Stimulated activated CD4-positive, alpha-beta T cell treated with anti-CD3 and anti-CD28 coated beads, TNF-alpha, amount 100 ng/mL, for 48 hours (primary cell): ENCODE measurements at places on chromosomes 6 and 20.

DNA sequence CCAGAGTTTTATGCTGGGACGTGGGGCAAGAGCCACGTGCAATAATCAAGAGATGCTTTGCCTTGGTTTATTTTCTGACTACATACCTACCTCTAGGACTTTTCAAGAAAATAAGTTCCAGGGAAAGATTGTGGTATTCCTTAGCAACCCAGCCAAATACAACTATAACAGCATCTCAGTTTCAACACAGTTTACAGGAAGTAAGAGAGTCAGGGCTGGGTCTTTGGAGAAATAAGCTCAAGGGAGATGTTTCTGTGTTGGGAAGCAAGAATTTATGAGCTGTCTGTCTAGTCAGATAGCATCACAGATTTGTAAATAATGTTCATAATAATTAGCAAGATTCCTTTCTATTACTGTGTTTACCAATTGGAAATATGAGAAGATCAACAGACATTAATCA is 35.1 kb downstream of the MAP3K5 start:
- no peak for DNase-seq

DNA sequence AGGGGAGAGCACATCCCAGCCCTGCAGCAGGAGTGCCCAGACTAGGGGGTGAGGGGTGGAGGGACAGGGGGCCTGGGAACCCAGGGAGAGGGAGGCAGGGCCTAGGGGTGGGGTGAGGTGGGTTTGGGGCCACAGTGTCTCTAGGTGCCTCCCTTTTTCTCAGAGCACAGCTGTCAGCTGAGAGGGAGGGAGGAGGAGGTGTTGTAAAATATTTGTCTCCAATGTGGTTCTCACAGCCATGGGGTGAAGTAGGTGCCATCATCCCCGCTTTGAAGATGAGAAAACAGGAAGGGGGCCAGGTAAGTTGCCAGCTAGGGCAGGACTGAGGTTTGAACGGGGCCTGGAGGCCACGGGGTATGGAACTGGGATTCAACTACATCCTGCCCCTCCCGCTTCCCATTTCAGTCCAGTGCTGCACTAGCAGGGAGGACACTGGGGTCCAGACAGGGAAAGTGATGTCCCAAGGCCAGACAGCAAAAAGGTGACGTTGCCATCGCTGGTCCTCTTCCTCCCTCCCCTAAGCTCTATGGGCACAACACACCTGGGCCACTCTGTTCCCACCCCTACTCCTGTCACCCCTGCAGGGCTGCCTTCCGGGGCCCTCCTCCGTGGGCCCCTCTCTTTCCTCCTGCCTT is 20.3 kb downstream of the PACSIN1 start:
- no peak for DNase-seq

DNA sequence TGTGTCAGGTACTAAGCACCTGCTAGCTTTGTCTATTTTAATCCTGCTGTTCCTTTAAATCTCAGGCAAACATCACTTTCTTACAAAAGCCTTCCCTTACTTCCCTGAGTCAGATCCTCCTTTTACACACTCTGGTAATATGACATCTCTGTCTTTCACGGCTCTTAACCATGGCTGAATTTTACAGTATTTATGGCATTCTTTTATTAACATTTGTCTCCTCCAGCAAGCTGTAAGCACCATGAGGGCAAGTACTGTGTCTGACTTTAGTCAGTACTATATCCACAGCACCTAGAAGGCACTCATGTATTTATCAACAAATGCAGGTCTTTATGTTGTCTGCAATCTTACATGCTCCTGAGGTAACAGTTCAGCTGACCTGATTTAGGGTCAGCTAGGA is 33.7 kb upstream of the HBS1L start:
- DNase-seq, result no peak

DNA sequence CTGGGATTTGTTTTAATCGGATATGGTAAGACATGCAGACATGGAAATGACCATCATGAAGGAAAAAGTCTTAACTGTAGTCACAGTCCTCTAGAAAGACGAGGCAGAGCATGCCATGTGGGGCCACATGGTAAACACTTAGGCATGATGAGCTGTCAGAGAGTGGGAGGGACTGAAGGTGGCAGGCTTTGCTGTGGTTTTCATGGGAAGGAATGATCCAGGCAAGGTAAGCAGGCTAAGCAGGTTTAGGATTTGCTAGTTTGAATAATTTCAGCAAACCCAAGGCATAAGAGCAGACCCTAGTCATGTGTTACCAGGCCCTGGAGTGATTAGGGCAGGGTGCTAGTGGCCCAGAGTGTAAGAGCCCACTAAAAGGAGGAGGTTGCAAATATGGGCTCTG is 47.2 kb upstream of the STMND1 start:
- DNase-seq, result no peak

DNA sequence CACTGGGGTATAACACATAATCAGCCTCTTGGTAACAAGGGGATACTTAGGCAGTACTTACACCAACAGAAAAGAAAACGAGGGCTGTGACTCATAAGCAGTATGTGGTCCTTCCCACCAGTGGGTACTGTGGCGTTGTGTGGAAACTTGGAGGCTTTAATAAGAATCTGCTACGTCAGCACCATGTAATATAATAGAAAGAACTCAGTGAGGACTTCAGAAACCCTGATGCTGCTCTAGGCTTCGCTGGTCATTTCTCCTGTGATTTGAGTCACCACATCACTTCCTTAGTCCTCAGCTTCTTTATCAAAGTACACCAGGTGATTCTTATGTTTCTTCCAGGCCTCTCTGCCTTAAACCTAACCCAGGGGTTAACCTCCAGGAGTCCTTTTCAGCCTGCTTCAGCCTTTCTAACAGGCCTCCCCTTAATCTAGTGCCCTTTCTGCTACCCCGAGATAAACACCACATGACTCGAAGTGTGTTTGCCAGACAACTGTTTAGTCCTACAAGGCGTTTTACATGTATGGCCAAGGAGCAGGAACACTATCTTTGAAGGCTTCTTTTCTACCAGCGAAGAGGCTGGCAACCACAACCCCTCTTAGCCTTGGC is 68.5 kb downstream of the FYN start:
- DNase-seq, result peak; percentile 39

- DNase-seq, result no peak
Observed at GRCh38 chr6:161549977-161550655, 276.3 kb upstream of the AGPAT4 start.

GRCh38 chr6:33305052-33305451 is 6.3 kb upstream of the RGL2 start:
- DNase-seq, result no peak

- no peak for DNase-seq
Observed at GRCh38 chr6:145809211-145809610, 5.4 kb downstream of the FBXO30 start.

- DNase-seq, result no peak
Observed at GRCh38 chr6:155974811-155975323, 519.2 kb upstream of the NOX3 start.

DNA sequence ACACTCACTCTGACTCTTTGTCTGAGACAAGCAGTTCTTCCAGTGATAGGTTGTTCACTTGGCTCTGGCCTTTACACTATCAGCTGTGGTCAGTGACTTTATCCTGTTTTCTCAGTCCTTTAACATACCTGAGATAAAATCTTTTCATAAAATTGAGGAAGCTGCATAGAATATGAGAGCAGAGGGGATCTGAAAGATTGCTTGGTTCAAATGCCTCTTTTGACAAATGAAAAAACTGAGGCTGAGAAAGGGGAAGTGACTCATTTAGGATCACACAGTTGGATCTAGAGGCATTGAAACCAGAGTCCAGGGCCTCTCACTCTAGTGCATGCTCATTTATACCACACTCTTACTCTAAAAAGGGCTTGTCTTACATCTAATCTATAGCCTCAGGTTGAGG is 277.0 kb upstream of the TBX18 start:
- no peak for DNase-seq

DNA sequence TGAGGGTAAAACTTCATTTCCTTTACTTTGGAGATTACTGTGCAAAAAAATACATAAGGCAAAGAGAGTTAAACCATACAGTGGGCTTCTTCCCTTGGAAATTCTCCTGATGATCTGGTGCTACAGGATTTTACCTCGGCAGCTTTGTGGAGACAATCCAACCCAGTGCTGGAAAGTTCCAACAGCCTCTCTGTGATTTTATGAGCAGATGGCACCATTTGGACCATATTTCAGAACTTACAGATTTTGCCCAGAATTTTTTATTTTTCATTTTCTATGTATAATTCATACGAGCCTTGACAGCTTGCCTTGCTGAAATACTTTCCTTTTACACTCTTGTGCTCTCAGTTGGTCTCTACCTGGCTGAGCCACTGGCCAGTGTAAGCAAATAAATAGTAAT is 43.3 kb upstream of the TNFRSF21 start:
- no peak for DNase-seq

GRCh38 chr6:152380993-152381898 is 255.9 kb downstream of the SYNE1 start:
- no peak for DNase-seq

- DNase-seq, result no peak
Observed at GRCh38 chr6:131103901-131104300, 31.4 kb upstream of the AKAP7 start.

DNA sequence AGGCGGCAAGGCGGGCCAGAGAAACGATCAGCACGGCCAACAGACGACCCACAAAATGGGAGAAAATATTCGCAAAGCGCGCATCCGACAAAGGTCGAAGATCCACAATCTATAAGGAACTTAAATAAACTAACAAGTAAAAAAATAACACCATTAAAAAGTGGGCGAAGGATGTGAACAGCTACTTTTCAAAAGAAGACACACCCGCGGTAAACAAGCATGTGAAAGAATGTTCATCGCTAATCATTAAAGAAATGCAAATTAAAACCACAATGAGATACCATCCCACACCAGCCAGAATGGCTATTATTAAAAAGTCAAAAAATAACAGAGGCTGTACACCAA is 117.8 kb upstream of the SIRPA start:
- no peak for DNase-seq

DNA sequence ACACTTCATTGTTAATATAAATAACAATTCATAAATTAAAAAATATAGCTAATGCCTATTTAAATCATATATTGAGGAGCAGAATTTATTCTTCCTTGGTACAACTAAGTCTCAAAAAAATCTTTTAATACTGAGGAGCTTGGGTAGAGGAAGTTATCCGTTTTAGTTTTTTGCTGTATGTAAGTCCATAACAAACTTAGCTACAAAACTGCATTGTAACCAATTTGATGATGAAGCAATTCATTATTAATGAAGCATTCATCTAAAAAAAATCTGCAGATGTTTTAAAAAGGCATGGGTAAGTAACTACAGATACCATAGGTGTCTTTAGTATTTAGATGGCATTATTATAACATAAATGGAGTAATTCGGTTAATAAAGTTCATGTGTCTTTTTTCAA is 1.3 kb downstream of the KHDRBS2 start:
- DNase-seq, result no peak

- no peak for DNase-seq
Observed at GRCh38 chr20:39985271-39985827, 703.7 kb downstream of the MAFB start.

DNA sequence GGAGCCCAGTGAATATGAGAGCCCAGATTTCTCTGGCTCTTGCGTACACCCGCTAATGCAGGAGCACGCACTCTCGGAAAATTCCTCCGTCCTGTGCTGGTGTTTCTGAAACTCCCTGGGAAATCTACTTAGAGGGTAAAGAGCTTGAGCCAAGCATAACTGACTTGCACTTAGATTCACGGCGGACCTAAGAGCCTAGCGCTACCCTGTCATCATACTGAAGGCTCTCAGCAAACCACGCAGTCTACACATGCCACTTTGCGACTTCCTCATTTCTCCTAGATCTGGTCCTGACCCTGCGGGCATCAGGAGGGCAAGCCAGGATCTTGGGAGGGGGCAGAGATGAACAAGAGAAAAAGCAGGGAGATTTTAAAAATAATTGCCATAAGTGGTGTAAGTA is 324.7 kb downstream of the CD83 start:
- no peak for DNase-seq

DNA sequence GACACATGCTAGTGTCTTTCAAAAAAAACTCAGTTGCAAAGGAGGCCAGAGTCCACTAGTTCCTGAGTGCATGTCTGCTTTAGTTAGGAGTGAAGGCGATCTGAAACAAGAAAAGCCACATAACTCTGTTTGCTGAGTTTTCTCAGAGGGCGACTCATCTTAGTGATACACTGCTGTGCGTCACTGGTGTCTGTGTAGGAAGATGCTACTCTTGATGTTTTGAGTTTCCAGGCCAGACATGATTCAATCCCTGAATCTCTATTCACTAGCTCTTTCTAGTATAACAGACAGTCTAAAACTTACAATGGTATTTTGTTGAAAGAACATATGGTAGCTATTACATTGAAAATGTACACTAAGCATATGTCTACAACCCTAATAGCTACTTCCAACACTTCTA is 60.9 kb downstream of the GFRAL start:
- no peak for DNase-seq

DNA sequence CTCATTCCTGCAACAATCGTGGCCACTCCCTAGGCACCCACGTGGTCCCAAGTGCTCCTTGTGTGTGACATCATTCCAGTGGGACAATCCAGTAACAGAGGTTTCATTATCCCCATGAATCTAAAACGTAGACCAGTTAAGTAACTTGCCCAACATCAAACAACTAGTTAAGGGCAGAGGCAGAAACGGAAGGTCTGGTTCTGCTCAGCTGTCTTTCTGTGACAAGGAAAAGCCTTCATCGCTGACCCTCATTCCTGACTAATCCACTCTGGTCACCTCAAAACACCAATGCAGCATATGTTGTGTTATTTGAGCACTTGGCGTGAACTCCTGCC is 261.4 kb upstream of the JARID2 start:
- DNase-seq, result no peak

DNA sequence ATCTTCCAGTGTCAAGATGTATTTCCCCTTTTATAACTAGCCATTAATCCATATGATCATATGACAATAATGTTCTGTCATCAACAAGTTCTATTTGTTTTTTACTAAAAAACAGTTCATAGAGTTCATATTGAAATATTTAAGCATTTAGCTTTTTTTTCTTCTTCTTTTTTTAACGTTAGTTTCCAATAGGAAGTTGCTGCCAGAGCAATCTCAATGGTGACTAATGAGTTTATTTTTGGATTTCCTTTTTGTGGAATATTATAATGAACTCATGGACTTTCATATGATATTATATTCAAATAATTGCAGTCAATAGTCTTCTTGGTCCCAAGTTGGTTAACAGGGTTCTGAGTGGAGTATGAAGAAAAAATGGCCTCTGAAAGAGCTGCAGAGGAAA is 343.3 kb downstream of the BCKDHB start:
- DNase-seq, result no peak

DNA sequence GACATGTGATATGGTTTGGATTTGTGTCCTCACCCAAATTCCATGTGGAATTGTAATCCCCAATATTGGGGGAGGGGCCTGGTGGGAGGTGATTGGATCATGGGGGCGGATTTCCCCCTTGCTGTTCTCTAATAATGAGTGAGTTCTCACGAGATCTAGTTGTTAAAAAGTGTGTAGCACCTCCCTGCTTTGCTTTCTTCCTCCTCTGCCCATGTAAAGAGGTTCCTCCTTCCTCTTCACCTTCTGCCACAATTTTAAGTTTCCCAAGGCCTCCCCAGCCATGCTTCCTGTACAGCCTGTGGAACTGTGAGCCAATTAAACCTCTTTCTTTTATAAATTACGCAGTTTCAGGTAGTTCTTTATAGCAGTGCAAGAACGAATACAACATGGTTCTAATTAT is 2.1 kb upstream of the ZNF451 start:
- DNase-seq, result no peak
